ENCODE measurements at places on chromosomes 3 and 15. TPM values are rescaled to one million over a fixed set of nuclear protein-coding genes. Genes with fewer than 3 reads are reported as not detected.
A peak's percentile ranks its signal among the peaks of the same experiment; 100 is the strongest.

The GOLGA6D gene
- 2.1 TPM for total RNA-seq

- H3K4me1 ChIP-seq, result no peaks in the 10 kb centered on the region
- H3K27me3 ChIP-seq, result no peaks in the 10 kb centered on the region
- no peaks in the 10 kb centered on the region for H3K36me3 ChIP-seq
- H3K27ac ChIP-seq, result no peak overlapping the region
These were observed 90.4 kb downstream of the NEDD4 start for GRCh38 chr15:55902981-55903380.

The COL6A5 gene
- total RNA-seq, result 0.03 TPM

GRCh38 chr15:40266828-40267304 is 16.0 kb downstream of the ANKRD63 start:
- no peak for DNase-seq
- no peak overlapping the region for H3K4me3 ChIP-seq
- no peaks in the 10 kb centered on the region for H3K36me3 ChIP-seq
- no peaks in the 10 kb centered on the region for H3K4me1 ChIP-seq
- H3K27ac ChIP-seq, result no peak overlapping the region
- H3K27me3 ChIP-seq, result no peaks in the 10 kb centered on the region

GRCh38 chr3:172675441-172676193 is 35.2 kb downstream of the NCEH1 start:
- H3K36me3 ChIP-seq, result no peaks in the 10 kb centered on the region
- H3K27ac ChIP-seq, result 0 out of 2 replicates have a peak overlapping the region, but pooled peaks have one; percentile 27
- H3K27me3 ChIP-seq, result no peaks in the 10 kb centered on the region
- peaks cover 14% of the 10 kb centered on the region for H3K4me1 ChIP-seq

DNA sequence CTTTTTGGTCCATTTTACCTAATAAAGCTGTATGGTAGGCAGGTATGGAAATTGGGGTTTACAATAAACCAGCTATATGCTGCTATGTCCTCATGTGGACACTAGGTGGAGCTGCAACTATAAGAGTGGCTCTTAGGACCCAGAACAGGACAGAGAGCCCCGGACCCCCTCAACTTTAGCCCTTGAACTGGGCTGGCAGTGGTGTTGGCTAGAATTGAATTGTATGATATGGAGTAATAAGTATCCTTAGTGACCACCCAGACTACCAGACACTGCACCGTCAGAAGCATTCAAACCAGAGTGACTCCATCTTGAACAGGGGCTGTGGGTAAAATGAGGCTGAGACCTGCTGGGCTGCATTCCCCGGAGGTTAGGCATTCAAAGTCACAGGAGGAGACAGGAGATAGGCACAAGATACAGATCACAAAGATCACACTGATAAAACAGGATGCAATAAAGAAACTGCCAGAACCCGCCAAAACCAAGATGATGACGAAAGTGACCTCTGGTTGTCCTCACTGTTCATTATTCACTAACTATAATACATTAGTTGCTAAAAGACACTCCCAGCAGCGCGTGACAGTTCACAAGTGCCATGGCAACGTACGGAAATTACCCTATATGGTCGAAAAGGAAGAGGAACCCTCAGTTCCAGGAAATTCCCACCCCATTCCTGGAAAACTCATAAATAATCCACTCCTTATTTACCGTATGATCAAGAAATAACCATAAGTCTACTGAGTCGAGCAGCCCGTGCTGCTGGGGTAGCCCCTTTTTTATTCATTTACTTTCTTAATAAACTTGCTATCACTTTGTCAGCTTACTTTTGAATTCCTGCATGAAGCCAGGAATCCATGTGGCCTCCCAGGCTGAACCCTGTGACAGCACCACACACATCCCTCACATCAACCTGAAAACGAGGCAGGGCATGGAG is 68.7 kb upstream of the BLM start:
- no peak overlapping the region for H3K27ac ChIP-seq
- no peaks in the 10 kb centered on the region for H3K27me3 ChIP-seq
- no peak overlapping the region for H3K4me3 ChIP-seq
- no peaks in the 10 kb centered on the region for H3K36me3 ChIP-seq
- no peaks in the 10 kb centered on the region for H3K4me1 ChIP-seq
- peak; percentile 89 for DNase-seq

Data from GM23338 (cell line).